ENCODE measurements at places on chromosomes 2 and 18.

DNA sequence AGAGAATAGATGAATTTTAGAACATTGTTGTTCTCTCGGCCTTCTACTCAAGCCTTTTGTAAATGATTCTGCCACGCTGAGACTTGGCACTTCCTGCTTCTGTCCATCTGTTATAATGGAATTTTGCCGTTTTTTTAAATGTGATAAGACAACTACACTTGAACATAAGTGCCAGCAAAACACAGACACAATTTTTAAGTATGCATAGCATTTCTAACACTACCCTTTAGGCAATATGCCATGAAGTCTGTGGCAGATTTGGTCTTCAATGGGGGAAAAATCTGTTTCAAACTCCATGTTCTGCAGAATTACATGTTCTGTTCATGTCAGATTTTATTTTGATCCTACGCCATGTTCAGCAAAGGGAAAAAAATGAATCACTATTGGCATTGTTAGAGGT is 1170.7 kb upstream of the SLC39A10 start:
- no peaks in the 10 kb centered on the region for H3K27me3 ChIP-seq
- no peak for DNase-seq
- H3K27ac ChIP-seq: no peak overlapping the region

- H3K27me3 ChIP-seq: peaks cover 11% of the 10 kb centered on the region
- no peaks in the 10 kb centered on the region for H3K36me3 ChIP-seq
- H3K4me3 ChIP-seq: no peak overlapping the region
- no peak for DNase-seq
- no peaks in the 10 kb centered on the region for H3K4me1 ChIP-seq
Observed at GRCh38 chr2:240711296-240711695, 19.6 kb downstream of the AQP12A start.

DNA sequence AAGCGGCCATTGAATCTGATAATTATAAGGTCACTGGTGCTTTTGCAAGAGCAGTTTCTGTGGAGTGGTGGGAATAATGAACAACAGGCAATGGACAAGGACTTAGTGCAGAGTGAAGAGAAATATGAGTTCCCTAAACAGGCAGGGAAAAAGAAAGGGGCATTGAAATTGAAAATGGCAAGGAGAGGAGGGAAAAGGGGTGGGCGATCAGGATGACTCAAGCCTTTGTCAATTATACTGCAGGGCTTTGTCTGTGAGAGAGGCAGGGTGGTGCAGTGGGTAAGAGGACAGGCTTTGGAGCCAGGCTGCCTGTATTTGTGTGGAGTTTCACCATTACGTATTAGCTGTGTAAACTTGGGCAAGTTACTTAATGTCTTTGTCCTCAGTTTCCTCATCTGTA is 29.5 kb upstream of the PAIP2B start:
- no peak for DNase-seq
- no peak overlapping the region for H3K27ac ChIP-seq
- H3K36me3 ChIP-seq: no peaks in the 10 kb centered on the region

- no peak for DNase-seq
- no peaks in the 10 kb centered on the region for H3K4me1 ChIP-seq
- no peaks in the 10 kb centered on the region for H3K36me3 ChIP-seq
- no peak overlapping the region for H3K27ac ChIP-seq
- no peak overlapping the region for H3K4me3 ChIP-seq
Observed at GRCh38 chr2:166278856-166279255, 96.9 kb downstream of the SCN9A start.

GRCh38 chr2:64905338-64906024 is 83.7 kb upstream of the SLC1A4 start:
- no peak overlapping the region for H3K4me3 ChIP-seq
- DNase-seq: no peak
- no peak overlapping the region for H3K27ac ChIP-seq
- H3K4me1 ChIP-seq: peaks cover 10% of the 10 kb centered on the region
- H3K27me3 ChIP-seq: no peaks in the 10 kb centered on the region

- no peaks in the 10 kb centered on the region for H3K36me3 ChIP-seq
- no peaks in the 10 kb centered on the region for H3K4me1 ChIP-seq
- no peak overlapping the region for H3K27ac ChIP-seq
- no peak for DNase-seq
- no peak overlapping the region for H3K4me3 ChIP-seq
Observed at GRCh38 chr2:189125195-189125594, 54.4 kb downstream of the COL5A2 start.

- no peak overlapping the region for H3K4me3 ChIP-seq
- no peaks in the 10 kb centered on the region for H3K27me3 ChIP-seq
- no peaks in the 10 kb centered on the region for H3K36me3 ChIP-seq
- H3K27ac ChIP-seq: no peak overlapping the region
Observed at GRCh38 chr2:55498582-55498981, 20.9 kb upstream of the CFAP36 start.

- H3K4me1 ChIP-seq: no peaks in the 10 kb centered on the region
- no peaks in the 10 kb centered on the region for H3K27me3 ChIP-seq
- no peak overlapping the region for H3K27ac ChIP-seq
Observed at GRCh38 chr2:169964740-169965139, 137.5 kb downstream of the UBR3 start.

DNA sequence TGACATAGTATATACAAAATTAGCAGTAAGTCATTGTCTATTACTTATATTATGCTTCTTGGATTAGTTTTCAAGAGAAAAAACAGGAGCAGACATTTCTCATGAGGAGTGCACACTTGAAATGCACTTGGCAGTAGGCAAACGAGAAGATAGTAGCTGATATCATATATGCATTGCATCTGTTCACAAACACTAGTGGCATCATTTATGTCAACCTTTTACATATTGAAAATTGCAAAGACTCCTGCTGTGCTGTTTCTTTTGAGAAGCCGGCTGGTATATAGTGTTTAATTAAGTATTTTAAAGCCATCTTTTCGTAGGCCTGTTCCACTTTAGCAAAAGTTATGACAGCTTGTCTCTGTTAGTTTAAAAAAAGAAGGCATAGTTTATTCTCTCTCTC is 58.4 kb upstream of the SLC8A1 start:
- H3K36me3 ChIP-seq: no peaks in the 10 kb centered on the region
- no peak overlapping the region for H3K27ac ChIP-seq
- H3K4me1 ChIP-seq: no peaks in the 10 kb centered on the region
- no peaks in the 10 kb centered on the region for H3K27me3 ChIP-seq
- no peak for DNase-seq
- no peak overlapping the region for H3K4me3 ChIP-seq

GRCh38 chr2:96386470-96386869 is 50.9 kb downstream of the NCAPH start:
- no peaks in the 10 kb centered on the region for H3K27me3 ChIP-seq
- no peaks in the 10 kb centered on the region for H3K4me1 ChIP-seq
- H3K36me3 ChIP-seq: no peaks in the 10 kb centered on the region

DNA sequence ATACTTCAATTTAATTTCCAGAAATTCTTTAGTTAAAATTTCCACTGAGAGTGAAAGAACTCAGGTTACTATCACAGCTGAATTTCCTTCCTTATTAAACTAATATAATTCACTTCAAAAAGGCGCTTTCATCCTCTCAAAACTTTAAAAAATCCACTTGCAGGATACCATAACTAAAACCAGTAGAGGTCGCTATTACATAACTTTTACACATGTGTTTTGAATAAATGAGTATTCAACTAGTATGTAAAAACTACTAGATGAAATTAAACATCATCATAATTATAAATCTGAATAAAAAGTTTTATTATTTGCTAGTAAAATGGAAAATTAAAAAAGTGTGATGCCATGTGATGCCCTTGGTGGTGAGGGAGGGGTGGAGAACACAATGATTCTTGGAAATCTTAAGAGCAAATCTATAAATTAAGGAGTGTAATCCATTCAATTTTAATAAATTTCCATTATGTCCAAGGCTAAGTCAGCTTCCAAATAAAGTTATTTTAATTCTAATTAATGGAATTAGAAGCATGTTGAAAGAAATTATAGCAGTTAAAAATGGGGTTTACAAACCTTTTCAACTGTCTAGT is 61.4 kb downstream of the SOS1 start:
- no peaks in the 10 kb centered on the region for H3K4me1 ChIP-seq
- no peaks in the 10 kb centered on the region for H3K36me3 ChIP-seq
- no peak overlapping the region for H3K27ac ChIP-seq
- no peak for DNase-seq
- H3K4me3 ChIP-seq: no peak overlapping the region
- no peaks in the 10 kb centered on the region for H3K27me3 ChIP-seq

DNA sequence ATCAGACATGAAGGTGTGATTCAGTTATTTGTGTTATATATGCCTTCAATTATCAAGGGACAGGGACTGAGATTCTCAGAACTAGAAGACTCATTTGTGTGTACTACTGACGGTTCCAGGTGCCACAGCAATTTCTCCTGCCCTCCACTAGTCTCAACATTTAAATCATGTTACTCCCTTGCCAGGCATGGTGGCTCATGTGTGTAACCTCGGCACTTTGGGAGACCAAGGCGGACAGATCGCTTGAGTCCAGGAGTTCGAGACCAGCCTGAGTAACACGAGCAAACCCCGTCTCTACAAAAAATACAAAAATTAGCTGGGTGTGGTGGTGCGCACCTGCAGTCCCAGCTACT is 1.1 kb downstream of the CNDP2 start:
- DNase-seq: no peak
- H3K4me1 ChIP-seq: no peaks in the 10 kb centered on the region
- no peaks in the 10 kb centered on the region for H3K36me3 ChIP-seq
- H3K4me3 ChIP-seq: peak overlapping the region; percentile 92
- H3K27ac ChIP-seq: peak overlapping the region; percentile 97

GRCh38 chr2:97806738-97807618 is 93.6 kb downstream of the ZAP70 start:
- peaks cover 2% of the 10 kb centered on the region for H3K36me3 ChIP-seq
- DNase-seq: peak; percentile 87
- H3K4me3 ChIP-seq: no peak overlapping the region
- no peak overlapping the region for H3K27ac ChIP-seq
- no peaks in the 10 kb centered on the region for H3K4me1 ChIP-seq

DNA sequence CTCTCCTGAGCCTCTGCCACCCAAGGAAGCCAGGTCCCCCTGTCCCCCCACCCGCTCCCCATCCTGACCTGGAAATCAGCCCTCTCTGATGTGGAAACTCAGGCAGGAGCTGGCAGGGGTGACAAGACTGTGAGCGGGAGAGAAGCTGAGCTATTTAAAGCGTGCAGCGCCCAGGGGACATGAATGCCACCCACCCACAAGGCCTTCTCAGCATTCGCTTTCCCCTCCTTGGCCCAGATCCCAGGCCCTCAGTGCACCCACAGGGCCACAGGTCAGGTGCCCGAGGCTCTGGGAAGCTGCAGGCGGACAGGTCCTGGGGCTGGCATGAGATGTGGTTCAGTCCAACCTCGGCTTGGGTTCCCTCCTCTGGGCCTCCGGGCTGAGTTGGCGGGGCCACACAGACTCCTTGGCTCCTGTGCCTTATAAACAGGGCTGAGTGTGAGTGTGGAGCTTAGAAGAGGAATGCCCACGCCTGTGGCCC is 168.3 kb downstream of the SMAD7 start:
- DNase-seq: no peak
- H3K4me1 ChIP-seq: peaks cover 10% of the 10 kb centered on the region
- peak overlapping the region; percentile 75 for H3K27ac ChIP-seq
- H3K36me3 ChIP-seq: no peaks in the 10 kb centered on the region

DNA sequence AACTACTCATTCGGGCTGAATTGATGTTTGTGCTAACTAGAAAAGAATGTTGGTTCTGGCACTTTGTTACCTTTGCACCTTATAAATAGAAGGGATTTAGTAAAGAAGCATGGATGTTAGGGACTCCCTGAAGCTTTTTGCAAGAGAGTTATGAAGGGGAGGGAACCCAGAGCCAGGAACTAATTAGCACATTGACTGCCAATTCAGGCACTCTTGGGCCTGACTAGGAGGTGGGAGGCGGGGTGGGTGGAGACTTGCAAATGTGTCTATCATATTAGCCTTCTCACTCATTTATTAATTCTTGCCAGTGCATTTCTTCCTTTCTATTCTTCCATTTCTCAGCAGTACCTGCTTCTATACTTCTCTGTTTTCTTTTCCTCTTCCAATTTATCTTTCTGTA is 1022.4 kb downstream of the TMEM182 start:
- H3K4me3 ChIP-seq: no peak overlapping the region
- H3K36me3 ChIP-seq: no peaks in the 10 kb centered on the region
- no peaks in the 10 kb centered on the region for H3K4me1 ChIP-seq
- H3K27ac ChIP-seq: no peak overlapping the region
- H3K27me3 ChIP-seq: no peaks in the 10 kb centered on the region
- no peak for DNase-seq

DNA sequence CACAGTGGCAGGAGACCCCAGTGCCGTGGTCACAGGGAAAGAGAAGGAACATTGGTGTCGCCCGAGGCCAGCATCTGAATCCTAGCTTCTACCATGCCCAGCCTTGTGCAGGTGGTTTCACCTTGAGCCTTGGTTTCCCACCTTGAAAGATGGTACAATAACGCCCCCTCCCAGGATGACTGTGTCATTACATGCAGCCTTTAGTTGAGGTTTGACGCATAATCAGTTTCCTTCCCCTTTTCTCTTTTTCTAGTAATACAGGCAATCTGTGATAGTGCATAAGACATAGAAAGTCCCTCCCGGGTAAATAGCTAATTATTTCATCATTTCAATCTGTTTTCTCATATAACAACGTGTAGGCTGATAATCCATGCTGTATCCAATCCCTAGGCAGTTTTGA is 29.8 kb upstream of the ZNF407 start:
- H3K4me3 ChIP-seq: no peak overlapping the region
- no peaks in the 10 kb centered on the region for H3K4me1 ChIP-seq
- H3K27me3 ChIP-seq: no peaks in the 10 kb centered on the region
- H3K27ac ChIP-seq: no peak overlapping the region
- H3K36me3 ChIP-seq: no peaks in the 10 kb centered on the region
- no peak for DNase-seq

DNA sequence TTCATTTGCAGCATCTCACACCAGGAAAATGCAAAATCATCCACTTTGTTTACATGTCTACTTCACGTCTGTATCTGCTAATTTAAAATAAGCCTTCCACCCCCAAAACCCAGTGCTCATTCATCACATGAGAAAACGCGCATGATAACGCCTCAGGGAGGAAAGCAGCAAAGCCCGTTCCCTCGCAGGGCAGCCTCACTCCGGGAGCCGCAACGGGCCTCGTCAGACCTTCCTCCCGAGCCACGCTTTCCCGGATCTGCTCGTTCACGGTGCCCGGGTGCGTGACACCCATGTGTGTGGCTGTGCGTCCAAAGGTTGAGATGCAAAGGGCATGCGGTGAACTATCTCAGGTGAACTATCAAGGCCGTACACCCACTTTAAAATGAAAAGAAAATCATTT is 59.8 kb downstream of the NDUFA10 start:
- peaks cover 11% of the 10 kb centered on the region for H3K36me3 ChIP-seq
- no peak overlapping the region for H3K27ac ChIP-seq
- no peaks in the 10 kb centered on the region for H3K4me1 ChIP-seq
- no peaks in the 10 kb centered on the region for H3K27me3 ChIP-seq

GRCh38 chr2:28152585-28153280 is 239.9 kb upstream of the FOSL2 start:
- no peak overlapping the region for H3K4me3 ChIP-seq
- no peaks in the 10 kb centered on the region for H3K4me1 ChIP-seq
- H3K27me3 ChIP-seq: no peaks in the 10 kb centered on the region
- no peak for DNase-seq
- no peaks in the 10 kb centered on the region for H3K36me3 ChIP-seq

DNA sequence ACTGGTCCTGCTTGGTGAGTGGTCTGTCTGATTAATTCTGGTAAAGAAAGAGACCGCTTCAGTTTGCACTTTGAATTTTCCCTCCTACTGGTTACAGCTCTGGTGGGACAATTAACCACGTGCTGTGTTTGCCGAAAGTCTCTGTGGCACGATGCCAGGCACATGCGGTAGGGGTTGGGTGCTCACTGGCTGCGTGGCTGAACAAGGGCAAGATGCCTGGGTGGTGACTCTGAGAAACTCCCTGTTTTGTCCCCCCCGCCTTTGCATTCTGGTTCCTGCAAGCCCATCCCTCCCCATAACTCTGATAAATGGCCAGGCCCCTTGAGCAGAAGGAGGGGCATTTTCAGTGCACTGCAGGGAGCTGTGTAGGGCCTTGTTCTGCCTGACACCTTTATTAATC is 206.1 kb downstream of the TFCP2L1 start:
- H3K4me1 ChIP-seq: no peaks in the 10 kb centered on the region
- no peak overlapping the region for H3K27ac ChIP-seq
- no peak overlapping the region for H3K4me3 ChIP-seq

All from breast epithelium (tissue), 4 donors.